ENCODE measurements at places on chromosomes 2 and 18.

DNA sequence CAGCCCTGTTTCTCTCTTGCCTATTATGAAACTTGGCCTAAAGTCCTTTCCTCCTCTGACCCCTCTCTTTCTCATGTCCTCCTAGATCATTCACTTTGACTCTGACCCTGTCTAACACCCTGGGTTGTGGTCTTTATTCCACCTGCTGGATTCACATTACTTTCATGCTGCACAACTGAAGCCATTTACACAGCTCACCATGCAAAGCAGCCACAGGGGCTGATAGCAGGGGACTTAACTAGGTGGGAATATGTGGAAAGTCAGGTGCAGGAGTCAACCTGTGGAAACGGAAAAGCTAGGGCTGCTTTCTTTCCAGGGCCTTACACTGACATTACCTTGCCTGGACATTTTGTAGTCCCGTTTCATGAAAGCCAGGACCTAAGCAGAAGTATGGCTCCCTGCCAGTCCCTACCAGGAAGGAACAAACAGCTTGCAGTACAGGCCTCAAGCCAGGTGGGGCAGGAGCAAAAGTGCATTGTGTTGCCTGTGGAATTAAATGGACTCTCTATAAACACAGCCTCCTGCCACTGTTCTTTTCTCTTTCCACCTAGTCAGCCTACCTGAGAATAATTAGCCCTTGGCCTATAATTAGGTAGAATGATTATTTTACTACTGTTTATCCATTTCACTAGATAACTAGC lies 11.8 kb downstream of the MAPRE3 start:
- DNase-seq = peak; percentile 64

DNA sequence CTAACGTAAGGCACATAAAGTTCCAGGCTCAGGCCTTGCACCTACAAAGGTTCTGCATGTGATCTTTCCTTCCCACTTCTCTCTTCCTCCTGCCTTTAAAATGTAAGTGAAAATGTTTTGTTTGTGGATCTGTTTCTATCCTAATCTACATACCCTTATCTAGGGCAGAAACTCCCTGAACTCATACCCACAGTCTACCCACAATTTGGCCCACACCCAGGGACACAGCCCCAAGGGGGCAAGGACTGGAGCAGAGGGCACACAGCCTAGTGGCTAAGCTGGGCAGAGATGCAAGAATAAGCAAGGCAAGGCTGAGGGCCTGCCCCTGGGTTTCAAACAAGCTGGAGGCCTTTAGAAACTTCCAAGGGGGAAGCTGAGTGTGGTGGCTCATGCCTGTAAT lies 71.0 kb downstream of the HS1BP3 start:
- DNase-seq = no peak

DNA sequence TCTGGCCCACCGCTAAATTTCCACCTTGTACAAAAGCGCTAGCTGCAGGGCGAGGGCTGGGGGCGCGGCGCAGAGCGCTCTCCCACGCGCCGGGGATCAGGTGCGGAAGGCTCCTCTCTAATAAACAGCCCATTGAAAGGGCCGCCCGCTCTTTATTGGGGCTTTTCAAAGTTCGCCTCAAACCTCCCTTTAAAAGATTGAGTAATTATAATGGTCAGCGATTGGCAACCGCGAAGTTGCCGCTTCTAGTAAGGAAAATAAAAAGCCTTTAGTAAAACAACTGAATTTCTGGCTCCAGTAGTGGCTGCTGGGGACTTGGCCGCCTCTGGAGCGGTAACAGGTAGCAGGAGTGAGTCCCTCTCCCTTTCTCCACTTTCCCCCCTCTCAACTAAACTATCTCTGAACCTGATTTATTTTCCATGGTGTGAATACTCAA lies 755 bp downstream of the NEUROD1 start:
- no peak for DNase-seq

DNA sequence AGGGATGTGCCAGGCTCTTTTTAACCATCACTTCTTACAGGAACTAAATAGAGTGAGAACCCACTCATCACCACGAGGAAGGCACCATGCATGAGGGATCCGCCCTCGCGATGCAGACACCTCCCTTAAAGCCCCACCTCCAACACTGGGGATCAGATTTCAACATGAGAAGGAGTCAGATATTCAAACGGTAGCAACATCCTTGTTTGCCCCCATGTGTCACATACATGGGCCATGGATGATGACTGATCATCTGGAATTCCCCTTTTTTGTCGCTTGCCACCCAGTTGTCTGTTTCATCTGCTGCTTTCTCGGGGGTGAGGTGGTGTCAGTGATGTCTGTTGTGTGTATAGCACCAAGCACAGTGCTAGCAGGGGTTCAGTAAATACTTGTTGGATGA lies 57.9 kb downstream of the NCK2 start:
- no peak for DNase-seq

DNA sequence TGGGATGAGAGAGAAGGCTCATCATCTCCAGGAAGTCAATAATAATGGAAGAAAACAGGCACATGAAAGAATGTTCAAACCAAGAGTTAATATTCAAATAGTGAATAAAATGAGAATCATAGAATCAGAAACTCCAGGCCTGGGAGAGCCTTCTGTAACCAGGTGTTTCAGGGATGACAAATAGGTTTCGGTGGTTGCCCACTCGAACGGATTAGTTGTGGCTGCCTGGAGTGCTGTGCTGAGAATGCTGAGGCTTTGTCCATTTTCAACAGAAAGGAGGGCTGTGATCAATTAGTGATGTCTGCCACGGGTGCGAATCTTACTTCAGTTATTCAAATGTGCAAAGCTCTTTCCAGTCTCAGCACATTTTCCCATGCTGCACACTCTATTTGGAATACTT lies 227.3 kb downstream of the INSIG2 start:
- DNase-seq = no peak

DNA sequence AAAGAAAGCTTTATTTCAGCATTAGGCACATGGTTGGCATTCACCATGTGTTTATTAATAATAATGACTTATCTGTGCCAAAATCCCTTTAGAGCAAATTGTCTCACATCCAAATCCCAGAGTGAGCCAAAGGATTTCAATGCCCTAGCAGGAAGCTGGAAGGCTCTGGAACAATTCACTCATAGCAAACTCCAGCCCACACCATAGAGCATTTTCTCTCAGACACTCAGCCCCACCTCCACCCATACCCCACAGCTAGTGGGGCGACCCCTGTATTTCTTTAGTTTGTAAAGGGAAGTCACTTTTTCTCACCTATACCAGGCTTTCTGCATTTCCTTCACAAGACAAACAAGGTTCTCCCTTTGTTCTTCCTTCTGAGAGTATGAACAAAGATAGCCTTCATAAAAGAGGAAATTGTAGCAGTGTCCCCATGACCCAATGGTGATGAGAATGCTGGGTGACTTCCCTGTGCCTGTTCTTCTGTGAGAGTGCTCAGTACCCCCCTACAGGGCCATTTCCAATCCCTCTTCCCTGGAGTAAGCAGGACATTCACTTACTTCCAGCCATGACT lies 100.1 kb upstream of the APCDD1 start:
- DNase-seq = no peak

DNA sequence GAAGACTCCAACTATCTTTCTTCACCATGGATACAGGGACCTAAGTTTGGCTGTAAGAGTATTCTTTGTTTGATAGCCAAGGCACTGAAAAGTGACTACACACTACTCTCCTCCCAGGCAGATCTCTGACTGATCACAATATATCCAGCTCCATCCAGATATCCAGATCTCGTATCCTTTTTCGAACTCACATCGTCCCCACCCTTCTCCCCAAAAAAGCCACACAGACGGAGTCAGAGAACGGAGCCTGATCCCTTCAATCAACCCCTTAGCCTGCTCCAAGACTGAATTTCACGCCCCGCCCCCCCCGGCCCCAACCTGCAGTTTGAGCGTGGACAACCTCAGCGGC lies 533 bp downstream of the DHX57 start:
- peak; percentile 7 for DNase-seq

DNA sequence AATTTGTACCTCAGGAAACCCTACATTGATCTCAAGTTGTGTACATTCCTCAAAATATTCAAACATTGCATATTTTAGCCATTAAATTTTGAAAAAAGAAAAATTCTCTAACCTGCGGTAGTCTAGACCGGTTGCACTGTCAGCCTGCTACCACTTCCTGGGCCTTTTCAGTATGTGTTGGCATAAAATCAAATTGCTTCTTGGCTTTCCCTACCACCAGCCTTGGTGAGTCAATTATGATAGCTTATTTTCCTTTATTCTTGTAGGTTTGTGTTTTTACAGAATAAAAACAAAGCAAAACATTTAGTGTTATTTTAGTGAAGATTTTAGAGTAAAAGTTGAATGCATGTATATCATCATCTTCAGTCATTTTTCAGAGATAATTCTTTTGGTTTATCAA lies 61.2 kb downstream of the FAM171B start:
- no peak for DNase-seq

- DNase-seq = peak; percentile 84
These were observed at the start of gene FKBP1B for GRCh38 chr2:24049485-24050021. FKBP1B (plus strand) TSS chr2:24049741; CDS start chr2:24049850, 109 bp downstream.

- DNase-seq = no peak
These were observed 95.3 kb downstream of the RBM43 start for GRCh38 chr2:151166410-151166809.

- no peak for DNase-seq
These were observed at the start of gene L3MBTL4 for GRCh38 chr18:6414723-6415417. L3MBTL4 (minus strand) TSS chr18:6414911; CDS start chr18:6311625, 103,286 bp downstream.

GRCh38 chr2:64930258-64930671 lies 58.9 kb upstream of the SLC1A4 start:
- DNase-seq = no peak

GRCh38 chr2:239966853-239967552 lies 58.1 kb downstream of the NDUFA10 start:
- DNase-seq = peak; percentile 8

GRCh38 chr2:76268484-76268883 lies 557.8 kb upstream of the GCFC2 start:
- no peak for DNase-seq

- no peak for DNase-seq
These were observed 70.5 kb upstream of the TFCP2L1 start for GRCh38 chr2:121355488-121355887.

DNA sequence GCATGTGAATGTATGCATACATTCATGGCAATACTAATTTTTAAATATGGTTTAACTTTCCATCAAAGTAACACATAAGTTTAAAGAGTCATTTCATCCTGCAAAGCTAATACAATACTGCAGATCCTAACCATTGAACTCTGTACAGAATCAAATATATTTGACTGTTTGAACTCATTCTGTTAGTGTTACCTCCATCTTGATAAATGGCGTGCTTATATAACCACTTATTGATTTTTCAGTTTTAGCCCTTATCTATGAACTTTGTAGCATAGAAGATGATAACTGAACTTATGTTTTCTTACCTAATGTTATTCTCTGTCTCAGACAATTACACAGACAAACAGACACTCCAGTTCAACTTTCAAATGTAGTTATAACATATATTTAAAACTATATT lies 731.0 kb upstream of the LRATD1 start:
- DNase-seq = no peak

DNA sequence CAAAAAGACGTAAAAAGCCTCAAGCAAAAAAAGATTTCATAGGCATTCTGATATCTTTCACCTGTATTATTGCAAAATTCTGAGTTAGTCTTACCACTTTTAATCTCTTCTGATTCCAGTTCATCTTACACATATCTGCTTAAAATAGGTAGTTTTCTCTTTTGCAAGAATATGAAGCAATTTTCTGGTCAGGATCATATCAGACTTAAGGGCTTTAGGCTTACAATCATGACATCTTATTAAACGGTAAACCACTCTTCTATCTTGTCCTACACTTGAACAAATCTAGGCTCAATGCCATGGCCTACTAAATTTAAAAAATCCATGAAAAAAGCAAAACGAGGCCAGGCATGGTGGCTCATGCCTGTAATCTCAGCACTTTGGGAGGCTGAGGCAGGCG lies 50.1 kb upstream of the GAREM1 start:
- no peak for DNase-seq

DNA sequence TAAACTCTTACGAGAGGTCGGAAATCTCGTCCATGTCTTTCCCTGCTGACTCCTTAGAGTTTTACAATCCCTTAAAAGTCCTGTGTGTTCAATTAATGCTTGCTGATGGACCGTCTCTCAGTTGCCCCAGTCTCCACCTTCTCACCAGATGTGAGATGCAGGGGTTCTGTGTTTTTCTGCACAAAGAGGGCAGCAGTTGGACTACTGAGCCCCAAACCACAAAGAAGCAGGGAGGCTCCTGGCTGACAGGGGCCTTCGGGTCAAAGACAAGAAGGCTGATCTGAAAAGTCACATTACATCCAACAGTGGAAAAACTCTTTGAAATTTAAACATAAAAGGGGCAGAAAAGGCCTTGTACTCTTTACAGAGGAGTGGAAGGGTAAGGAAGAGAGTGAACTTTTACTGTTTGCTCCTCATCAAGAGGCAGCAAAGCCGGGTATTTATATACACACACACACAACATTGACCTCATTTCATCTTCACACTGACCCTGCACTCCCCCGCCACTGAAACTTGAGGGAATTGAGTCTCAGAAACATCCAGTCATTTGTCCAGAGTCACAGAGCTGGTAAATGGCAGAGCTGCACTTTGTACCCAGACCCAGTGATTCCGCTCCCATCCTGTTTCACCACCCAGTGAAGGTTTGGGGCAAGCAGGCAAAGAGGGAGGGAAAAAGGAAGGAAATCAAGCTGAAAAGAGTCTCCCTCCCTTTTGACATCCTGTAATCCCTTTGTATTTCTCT lies 23.7 kb downstream of the MRPL33 start:
- no peak for DNase-seq

GRCh38 chr2:224983712-224984554 lies 58.3 kb downstream of the DOCK10 start:
- no peak for DNase-seq

DNA sequence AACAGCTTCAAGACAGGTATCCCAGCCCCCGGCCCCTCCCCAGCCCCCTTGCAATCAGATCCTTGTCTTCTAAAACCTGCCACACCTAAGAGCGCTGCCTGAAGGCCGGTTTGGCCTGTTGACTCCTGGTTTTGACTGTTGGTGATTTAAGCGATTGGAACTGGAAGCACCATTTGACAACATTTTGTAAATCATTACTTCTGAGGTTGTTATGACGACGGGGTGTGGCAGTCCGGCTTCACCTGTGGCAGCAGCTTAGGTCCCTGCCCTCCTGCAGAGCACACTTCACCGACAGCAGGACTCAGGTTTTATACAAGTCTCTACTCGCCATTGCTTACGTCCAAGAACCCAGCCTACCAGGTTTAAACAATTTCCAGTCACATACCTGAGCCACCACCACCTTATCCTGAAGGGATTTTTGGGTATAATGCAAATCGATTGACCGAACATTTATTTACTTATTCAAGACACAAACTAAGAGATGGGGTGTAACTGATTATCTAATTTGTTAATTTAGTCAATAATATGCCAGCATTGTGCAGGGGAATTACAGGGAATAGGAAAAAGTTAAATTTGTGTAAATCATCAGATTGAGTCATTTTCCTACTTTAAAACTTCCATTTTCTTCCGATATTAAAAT lies 707 bp upstream of the DGUOK start:
- DNase-seq = no peak

DNA sequence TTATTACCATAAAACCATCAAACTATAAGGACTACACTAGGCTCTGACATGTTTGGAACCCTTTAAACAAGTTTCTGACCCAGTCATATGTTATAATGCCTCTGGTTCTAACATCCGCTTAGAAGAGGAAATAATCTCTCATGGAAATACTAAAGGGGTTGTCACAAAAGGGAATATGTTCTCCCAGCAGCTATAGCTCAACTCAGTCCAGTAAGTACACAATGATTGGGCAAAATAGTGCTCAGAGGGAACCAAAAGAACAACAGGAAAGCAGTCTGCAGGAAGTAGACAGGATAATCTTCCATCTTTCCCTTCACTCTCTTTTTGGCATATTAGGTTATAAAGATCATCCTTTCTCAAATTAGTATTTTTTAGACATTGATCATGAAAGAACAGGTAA lies 4.3 kb downstream of the SRBD1 start:
- no peak for DNase-seq

GRCh38 chr18:47908592-47908991 lies 21.9 kb downstream of the SMAD2 start:
- no peak for DNase-seq
